ENCODE measurements at places on chromosomes 1 and 21. TPM values are rescaled to one million over a fixed set of nuclear protein-coding genes. Genes with fewer than 3 reads are reported as not detected.

The FCRL6 gene
- total RNA-seq = not detected

The CLDN19 gene
- not detected for total RNA-seq

The SLC44A5 gene
- 1.6 TPM for total RNA-seq

The CD48 gene
- not detected for total RNA-seq

The ARHGEF19 gene
- 6.2 TPM for total RNA-seq

The PRMT6 gene
- 12.5 TPM for total RNA-seq

The SELP gene
- 1.3 TPM for total RNA-seq

The AMY2A gene
- not detected for total RNA-seq

The KRTAP19-1 gene
- not detected for total RNA-seq

The CNR2 gene
- total RNA-seq = not detected

The DNAI4 gene
- total RNA-seq = 3.3 TPM

The WNT3A gene
- total RNA-seq = not detected

The AQP10 gene
- total RNA-seq = not detected

The SPRR4 gene
- not detected for total RNA-seq

The FOXD2 gene
- 0.07 TPM for total RNA-seq

The C1orf174 gene
- 28.0 TPM for total RNA-seq
